8988T (cell line): ENCODE measurements at places on chromosomes 1 and 21.

DNA sequence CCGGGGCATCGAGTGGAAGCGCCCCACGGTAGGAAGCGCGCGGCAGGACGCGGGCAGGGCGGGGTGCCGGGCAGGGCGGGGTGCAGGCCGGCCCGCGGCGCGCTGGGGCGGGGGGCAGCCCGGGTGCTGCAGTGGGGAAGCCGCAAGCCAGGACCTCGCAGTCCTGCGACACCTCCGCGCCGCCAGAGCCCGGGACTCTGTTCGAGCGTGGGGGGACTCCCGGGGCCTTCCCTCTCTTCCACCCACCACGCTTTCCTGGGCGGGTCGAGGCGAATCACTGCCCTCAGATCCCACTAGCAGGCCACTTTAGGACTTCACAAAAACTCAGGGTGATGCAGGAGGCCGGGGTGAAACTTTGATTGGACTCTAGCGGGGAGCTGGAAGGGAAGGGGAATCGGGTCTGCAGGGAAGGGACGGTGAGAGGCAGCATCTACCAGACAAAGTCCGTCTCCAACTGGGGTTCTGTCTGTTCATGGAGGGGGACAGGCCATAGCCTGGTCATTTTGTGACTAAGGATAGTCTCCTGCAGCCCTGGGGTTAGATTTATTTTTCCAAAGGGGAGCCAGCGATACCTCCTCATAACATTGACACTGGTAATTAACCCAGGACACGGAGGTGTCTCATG is 623 bp downstream of the CAPN2 start:
- no peak for DNase-seq

- DNase-seq = no peak
Measured at GRCh38 chr1:165060285-165060793, 296.2 kb downstream of the LMX1A start.

GRCh38 chr1:159791031-159791430 is 10.3 kb downstream of the DUSP23 start:
- DNase-seq = no peak

DNA sequence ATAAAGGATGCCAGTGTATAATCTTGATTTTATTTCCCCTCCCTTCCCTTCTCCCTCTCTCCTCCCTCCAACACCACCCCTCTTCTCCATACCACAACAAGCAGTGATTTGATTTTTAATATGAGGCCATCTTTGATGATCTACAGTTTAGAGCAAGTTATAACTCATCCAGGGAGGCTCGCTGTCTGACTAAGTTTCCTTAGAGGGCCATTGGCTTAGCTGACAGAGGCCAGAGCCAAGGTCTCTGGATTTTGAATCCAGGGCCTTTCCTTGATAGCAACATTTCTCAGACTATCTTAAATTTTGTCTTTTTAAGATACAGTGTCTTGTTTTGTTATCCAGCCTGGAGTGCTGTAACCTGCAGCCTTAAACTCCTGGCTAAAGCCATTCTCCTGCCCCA is 431.0 kb upstream of the USP24 start:
- DNase-seq = no peak

GRCh38 chr1:159921251-159921650 is 4.1 kb downstream of the TAGLN2 start:
- no peak for DNase-seq

DNA sequence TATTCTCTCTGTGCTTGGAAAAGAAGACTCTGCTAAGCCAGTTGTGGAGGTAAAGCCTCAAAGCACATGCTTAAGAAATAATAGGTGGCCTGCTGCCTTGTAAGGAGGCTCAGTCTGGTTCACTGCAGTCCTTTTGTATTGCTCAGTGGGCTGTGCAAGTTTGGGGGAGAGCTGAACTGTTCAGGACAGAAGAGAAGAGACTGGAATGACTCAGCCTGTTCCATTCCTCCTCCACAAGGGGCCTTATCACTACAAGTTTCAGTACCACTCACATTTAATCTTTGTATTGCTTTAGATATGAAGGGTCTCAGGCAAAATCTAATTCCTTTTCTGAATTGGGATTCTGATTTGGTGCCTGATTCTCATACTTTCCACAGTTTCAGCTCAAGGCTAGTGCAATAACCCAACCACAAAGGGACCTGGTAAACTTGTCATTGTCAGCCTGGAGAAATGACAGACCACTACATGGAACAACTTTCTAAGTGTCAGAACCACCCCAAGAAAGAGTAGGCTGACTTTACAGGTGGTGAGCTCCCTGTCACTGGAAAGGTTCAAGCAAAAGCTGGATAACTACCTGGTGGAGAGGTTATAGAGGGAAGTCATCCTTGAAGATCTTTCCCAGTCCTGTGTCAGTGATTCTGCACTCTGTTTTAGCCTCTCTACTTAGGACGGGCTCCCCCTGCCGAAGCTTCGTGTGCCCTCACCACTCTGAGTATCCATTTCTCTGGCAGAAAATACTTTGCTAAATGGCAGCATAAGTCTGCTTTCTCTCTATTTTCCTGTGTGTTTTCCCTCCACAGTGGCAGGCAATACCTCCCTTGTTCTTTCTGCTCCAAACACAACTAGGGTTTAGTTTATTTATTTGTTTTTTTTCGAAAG is 162.9 kb upstream of the GJB5 start:
- no peak for DNase-seq

- no peak for DNase-seq
Measured at GRCh38 chr1:108792420-108792819, 45.9 kb downstream of the STXBP3 start.

GRCh38 chr1:17802164-17802563 is 47.0 kb downstream of the ACTL8 start:
- DNase-seq = no peak

DNA sequence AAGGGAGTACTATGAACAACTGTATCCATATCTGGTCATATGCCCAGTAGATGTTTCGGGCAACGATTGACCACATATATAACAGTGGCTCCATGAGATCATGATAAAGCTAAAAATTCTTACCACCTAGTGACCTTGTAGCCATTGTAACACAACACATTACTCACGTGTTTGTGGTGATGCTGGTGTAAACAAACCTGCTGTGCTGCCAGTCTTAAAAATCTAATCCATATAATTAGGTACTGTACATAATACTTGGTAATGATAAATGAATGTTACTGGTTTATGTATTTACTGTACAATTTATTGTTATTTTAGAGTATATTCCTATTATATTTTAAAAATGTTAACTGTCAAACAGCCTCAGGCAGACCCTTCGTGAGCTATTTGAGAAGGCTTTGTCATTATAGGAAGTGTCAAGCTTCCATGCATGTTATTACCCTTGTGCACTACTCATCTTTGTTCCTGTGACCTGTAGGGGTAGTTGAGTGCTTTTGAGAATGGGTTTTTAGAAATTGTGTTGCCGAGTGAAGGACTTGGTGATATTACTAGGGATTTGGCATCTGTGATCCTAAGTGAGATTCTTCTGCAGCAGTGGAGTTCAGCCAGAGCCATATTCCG is 23.6 kb downstream of the DIP2A start:
- DNase-seq = no peak

- DNase-seq = no peak
Measured at GRCh38 chr1:29134695-29135028, 11.0 kb upstream of the TMEM200B start.

DNA sequence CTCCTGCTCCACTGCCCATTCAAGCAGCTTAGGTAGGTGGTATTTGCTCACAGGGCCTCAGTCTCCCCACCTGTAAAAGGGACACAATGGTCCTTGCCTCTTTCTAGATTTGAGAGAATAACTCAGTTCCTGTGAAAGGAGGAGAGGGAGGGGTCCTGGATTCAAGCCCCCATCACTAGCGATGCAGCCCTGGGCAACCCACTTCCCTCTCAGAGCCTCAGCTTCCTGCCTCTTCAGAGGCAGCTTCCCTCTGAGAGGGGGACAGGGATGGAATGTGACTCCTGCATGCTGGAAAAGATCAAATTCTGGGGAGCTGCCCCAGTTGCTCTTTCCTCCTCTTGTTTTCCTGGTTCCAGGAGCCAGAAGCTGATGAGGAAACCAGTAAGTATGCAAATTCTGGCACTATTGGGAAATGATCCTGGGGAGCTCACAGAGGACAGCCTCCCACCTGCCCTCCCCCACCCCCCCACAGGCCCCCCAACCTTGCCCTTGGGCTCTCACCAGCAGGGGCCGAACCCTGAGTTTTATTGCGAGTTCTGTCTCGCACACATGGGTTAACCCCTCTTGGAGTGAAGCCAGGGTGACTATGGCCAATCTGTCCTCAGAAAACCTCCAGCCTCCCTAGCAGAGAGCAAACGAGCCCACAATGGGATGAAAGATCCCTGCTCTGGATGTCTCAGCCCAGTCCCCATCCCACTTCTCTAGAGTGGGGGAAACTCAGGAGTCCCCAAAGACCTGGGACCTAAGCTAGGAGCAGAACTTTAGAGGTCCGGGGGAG is 11.7 kb downstream of the ZC3H12A start:
- no peak for DNase-seq

- DNase-seq = no peak
Measured at GRCh38 chr1:44323947-44324346, 31.1 kb downstream of the ERI3 start.

DNA sequence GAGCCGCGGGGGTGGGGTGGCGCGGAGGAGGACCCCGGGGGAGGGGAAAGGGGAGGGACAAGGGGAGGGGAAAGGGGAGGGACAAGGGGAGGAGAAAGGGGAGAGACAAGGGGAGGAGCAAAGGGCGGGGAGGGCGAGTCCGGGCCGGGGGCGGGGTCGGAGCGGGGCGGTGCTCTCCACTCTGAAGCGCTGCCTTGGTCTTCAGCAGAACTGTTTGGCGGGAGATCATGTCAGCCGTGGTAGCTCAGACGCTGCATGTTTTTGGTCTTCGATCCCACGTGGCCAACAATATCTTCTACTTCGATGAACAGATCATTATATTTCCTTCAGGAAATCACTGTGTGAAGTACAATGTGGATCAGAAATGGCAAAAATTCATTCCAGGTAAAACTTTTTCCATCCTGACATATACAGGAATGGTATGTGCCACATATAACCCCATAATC is 420 bp downstream of the CFAP57 start:
- peak; percentile 41 for DNase-seq

- no peak for DNase-seq
Measured at GRCh38 chr1:166980818-166981217, 5.5 kb upstream of the ILDR2 start.

DNA sequence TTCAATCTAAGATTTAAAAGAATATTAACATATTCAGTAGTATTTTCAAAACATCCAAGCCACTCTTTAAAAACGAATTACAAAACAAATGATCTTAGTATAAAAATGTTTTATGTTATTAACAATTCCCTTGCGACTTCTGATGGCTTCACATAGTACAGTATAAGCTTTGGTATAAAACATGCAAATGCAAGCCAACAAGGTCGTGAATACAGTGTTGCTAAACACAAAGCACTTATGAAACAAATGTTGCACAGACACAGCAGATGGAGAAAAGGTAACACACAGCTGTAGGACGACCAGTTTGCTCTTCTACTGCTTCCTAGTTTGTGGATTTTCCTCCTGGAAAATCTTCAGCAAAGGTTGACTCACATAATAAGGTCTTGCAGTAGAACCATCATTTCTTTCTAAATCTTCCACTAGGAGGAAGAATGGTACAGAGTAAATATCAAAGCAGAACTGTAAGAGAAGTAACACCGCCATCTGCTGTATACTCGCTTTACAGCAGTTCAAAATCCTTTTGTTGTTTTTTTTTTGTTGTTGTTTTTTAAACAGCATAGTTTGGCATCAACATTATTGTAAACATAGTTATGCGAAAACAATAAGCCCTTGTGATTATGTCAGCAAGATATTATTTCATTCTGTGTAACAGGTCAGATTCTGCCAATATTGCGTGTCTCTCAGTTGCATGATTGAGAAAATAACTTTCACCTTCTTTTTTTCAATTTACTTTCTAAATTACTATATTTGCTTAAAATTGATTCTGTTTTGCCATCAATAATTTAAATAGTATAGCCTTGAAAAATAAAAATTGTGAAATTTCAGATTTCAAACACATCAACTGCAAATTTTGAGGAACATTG is 69.5 kb downstream of the LHX8 start:
- DNase-seq = peak; percentile 14

- no peak for DNase-seq
Measured at GRCh38 chr1:1780598-1781525, 2.6 kb upstream of the NADK start.

GRCh38 chr1:194734970-194735369 is 1548.6 kb upstream of the B3GALT2 start:
- DNase-seq = no peak
